GM03348 (cell line): ENCODE measurements at places on chromosomes 16 and 17.
A peak's percentile ranks its signal among the peaks of the same experiment; 100 is the strongest.

DNA sequence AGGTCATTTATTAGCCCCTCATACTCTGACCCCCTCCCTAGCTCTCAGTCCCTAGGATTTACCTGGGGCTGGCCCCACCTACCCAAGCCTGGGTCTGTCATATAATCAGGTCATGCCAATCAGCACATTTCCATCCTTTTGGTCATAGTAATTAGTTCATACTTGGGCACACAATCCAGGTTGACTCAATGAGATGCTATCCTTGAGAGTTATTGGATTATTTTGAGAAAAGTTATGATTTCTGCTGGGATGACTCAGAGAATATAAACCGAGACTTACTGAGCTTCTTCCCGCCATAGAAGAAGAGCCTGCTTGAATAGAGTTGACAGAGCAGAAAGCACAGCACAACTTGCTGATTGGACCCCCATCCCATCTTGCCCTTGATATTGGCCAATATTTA, 331.5 kb downstream of the CBLN1 start:
- DNase-seq = peak; percentile 21

GRCh38 chr16:24208710-24209109, 47.4 kb upstream of the CACNG3 start:
- no peak for DNase-seq

- DNase-seq = peak; percentile 31
Observed at GRCh38 chr17:64103391-64104364, 26.3 kb downstream of the ERN1 start.

DNA sequence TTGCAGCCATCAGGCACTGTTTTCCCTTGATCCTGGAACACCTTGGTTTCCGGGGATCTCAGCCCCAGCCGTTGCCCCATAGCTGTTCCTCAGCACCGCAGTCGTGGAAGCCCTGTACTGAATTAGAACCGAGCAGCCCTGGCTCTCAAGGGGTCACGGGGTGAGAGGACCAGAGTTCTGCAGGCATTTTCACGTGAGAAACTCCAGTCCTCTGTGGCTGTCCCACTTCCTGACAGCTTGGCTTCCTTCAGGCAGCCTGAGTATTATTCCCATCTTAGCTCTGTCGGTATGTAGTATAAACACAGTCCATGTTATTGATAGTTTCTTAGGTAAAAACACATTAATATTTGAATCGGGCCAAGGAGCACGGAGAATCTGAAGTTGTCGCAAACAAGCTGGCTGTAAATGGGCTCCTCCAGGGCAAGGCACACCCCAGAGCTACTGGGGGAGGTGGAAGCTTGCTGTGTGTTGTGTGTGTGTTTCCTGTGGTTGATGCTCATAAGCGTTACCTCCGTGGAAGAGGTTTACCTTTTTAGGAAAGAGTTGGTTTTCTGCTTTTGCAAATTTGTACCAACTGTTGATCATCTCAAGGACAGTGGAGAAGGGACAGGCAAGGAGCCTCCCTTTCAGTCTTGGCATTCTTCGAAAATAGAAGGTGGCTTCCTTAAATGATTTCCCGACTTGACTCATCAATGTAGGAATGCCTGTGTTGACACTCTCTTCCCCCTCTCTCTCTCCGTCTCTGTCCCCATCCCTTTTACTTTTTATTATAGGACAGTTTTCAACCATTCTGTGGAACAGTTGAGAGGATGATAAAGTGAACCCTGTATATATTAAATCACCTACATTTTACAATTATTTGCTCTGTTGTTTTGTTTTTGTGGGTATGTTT, 208.9 kb upstream of the CHMP6 start:
- DNase-seq = no peak

DNA sequence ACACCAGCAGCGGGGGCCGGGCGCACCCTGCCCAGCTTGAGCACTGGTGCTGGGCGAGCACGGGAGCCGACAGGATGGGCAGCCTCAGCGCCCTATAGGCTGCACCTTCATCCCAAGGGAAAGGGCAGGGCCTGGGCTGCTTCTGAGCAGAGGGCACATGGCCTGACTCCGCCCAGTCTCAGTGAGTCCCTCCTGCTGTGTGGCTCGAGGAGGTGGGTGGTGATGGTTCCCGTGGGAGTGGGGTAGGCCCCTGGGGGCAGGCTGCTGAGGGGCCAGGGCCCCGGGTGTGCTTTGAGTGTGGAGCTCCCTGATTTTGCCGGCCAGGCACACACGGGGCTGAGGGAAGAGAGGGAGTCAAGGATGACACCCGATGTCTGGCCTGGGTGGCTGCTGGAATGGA, 37.9 kb downstream of the TSC2 start:
- peak; percentile 75 for DNase-seq

DNA sequence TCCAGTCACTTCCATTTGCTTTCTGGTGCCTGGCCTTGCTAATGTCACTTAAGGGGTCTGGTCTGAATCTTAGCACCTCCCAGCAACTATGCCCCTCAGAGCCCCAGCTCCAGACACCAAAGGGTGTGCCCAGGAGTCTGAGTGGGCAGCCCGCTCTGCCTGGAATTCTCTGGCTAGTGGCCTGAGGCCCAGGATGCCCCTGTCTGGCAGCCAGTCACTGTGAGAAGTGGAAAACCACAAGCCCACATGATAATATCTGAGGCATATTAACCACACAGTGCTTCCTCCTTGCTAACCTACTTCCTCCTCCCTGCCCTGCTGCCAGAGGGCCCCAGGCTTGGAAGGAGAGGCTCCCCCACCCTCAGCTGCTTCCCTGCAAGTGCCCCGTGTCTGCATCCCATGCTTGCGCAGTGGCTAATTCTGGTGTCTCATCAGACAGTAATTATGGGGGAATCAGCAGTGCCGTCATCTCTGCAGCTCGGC, 14.0 kb downstream of the SRCIN1 start:
- DNase-seq = peak; percentile 73

DNA sequence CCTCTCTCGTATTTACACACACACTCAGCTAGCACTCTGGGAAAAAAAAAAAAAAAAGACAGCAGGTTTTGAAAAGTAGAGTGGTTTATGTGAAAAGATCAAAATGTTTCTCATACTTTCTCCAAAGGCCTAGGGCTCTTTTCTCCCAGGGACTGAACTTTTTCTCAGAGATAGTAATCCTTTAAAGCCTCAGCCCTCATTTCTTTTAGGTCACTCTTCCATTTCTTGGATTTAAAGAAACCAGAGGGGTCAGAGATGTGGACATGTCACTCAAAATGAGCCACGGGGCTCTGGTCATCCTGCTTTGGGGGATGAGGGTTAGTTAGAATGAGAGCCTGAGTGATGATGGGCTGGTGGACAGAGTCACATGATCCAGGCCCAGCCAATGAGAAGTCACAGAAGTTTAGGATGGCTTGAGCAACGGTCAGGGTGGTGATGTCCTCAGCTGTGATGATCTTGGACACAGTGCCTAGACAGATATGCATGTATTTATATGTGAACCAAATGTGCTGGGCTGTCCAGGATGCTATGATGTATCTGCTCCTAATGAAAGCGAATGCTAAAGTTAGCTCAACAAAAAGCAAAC, 33.7 kb upstream of the AXIN2 start:
- peak; percentile 44 for DNase-seq

DNA sequence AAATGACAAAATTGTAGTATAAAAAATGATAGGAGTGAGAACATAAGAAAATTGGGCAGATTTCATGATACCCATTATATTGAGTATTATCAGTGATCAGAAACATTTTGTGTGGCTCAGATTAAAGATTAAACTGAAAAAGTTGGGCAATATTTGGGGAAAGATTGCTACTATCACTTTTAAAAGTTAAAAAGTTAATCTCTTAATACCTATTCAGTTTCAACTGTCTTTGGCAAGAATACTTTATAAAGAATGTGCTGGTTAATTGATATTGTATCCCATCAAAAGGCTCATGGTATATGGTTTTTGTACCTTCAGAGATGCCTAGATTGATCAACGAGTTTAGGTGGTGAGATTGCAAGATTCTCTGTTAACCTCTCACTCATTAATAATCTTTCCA, 55.8 kb downstream of the BPTF start:
- DNase-seq = no peak

DNA sequence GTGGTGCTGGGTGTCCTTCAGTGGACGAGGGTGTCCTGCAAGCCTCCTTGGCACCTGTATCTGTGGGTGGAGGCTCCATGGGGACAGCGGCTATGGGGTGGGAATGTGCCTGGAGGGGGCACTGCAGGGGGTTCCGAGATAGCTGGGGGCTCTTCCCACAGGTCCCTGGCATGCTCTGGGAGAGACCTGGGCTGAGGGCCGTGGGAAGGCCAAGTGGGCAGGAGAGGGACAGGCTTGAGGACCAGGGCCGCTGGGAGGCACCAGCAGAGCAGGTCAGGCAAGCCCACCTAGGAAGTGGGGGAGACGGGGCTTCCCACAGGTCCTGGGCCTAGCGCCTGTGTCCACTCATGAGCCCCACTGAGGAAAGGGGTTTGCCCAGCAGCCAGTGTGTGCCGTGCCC, 9.7 kb downstream of the LRRC75A start:
- DNase-seq = no peak

DNA sequence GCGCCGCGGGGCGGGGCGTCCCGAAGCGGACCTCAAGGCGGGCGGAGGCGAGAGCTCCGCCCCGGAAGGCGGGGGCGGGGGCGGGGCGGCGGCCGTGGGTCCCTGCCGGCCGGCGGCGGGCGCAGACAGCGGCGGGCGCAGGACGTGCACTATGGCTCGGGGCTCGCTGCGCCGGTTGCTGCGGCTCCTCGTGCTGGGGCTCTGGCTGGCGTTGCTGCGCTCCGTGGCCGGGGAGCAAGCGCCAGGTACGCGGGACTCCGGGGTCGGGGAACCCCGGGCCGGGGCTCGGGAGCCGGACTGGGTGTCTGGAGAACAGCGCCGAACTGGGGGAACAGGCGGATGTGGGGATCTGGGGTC, at the start of gene TNFRSF12A:
TSS of gene TNFRSF12A (plus strand) at position 122 of the 357 bp plus-strand sequence. CDS start at position 152, 30 bp downstream.
- DNase-seq = peak; percentile 96

DNA sequence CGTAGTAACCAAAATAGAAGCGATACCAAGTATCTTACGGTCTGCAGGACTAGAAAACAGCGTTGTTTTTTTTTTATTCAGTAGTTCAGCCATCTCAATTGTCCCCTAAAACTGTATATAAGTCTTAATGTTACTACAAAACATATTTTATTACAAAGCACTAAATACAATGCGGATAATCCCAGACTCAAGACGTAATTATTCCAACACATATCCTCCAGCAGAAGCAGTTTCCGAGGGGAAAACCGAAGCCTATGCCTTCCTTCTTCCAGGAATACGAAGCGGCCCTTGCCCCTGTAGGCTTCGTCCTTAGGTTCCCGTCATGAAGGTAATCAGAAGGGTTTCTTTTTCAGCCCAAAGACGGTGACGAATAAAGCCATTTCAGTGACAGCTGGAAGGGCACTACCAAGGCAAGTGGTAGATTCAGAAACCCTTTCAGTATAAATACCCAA, 2.3 kb downstream of the TMEM107 start:
- DNase-seq = no peak

DNA sequence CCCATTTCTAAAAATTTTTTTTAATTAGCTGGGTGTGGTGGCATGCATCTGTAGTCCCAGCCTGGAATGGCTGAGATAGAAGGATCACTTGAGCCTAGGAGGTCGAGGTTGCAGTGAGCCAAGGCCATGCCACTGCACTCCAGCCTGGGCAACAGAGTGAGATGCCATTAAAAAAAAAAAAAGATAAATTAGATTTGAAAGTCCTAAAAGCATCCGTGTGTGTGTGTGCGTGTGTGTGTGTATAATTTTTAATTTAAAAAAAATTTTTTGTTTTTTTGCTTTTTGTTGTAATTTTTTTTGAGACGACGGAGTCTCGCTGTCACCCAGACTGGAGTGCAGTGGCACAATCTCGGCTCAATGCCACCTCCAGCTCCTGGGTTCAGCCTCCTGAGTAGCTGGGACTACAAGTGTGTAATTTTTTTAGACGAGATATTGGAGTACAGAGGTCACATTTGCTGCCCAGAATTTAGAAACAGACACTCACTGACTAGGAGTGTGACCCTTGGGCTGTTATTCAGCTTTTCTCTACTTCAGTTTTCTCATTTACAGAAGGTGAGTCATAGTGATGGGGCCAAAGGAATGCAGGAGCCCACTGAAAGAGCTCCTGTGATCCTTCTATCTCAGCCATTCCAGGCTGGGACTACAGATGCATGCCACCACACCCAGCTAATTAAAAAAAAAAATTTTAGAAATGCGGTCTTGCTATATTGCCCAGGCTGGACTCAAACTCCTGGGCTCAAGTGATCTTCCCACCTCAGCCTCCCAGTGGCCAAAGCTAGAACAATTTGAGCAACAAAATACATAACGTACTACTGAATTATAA, 25.5 kb upstream of the TBX4 start:
- peak; percentile 46 for DNase-seq
